ENCODE measurements at places on chromosomes 11 and 22. TPM values are rescaled to one million over a fixed set of nuclear protein-coding genes. Genes with fewer than 3 reads are reported as not detected.

DNA sequence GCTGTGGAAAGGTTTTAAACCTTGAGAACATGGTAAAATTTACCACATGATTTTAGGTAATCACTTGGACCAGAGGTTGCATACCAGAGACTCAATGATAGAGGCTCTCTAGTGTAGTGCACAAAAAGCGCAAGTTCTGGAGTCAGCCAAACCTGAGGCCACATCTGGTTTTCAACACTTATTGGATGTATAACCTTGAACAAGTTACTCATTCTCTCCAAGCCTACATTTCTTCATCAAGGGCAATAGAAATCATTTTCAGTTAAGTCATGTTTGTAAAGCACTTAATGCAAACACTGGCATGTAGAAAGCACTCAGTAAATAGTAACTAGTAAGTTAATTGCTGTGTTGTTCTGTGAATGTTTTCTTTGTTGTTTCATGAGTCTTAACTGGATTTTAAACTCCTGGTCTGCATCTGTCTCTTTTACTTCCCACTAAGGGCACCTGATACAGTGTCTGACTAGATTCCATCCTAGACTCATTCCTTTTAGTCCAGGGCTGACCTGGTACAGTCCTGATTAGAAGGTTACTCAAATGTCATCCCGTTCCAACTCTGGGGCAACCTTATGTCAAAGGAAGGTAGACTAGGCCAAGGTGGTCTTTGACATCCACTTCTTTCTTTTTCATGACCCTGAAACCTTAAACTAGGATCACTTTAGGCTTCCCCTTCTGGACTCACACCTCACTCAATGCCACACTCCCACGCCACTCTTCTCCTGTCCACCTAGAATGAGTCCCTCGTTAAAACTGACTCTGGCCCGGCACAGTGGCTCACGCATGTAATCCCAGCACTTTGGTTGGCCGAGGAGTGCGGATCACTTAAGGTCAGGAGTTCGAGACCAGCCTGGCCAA is 34.5 kb upstream of the EED start:
- H3K27me3 ChIP-seq: no peaks in the 10 kb centered on the region
- H3K4me1 ChIP-seq: peaks cover 9% of the 10 kb centered on the region
- H3K36me3 ChIP-seq: no peaks in the 10 kb centered on the region

GRCh38 chr11:119181677-119182412 is 3.4 kb upstream of the NHERF4 start:
- no peaks in the 10 kb centered on the region for H3K27me3 ChIP-seq
- H3K27ac ChIP-seq: peak overlapping the region; percentile 38
- H3K4me1 ChIP-seq: peaks cover 7% of the 10 kb centered on the region
- peaks cover 2% of the 10 kb centered on the region for H3K36me3 ChIP-seq
- DNase-seq: no peak

Gene HBE1
- not detected for total RNA-seq

DNA sequence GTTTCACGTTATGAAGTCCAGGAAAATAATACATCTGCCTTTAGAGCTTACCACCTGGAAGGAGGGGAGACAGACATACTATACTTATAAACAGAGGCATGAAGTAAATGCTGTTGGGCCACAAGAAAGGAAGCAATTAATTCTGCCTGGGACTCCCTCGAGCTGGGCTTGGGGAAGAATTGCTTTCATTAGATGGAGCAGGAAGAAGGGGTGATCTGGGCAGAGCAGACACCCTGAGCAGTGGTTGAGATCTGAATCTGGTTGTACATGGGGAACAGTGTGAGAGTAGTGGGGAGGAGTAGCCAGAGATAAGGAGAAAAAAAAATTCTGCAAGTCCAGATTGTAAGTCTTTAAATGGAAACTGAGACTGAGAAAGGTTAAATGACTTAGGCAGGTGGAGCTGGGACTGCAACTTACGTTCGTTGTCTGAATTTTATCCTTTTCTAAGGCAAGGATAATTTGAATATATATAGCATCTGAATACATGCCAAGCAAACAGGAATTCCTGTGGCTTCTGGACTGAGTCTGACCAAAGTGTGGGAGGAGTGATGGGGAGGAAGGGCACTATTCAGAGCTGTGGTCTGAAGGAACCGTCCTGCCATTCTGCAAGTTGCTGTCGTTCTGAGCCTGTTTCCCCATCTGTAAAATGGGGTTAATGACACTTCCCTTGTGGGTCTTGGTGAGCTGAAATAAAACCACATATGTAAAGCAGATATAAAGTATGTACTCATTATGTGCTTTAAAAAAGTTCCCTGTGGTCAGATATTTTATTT is 7.9 kb downstream of the NCAM1 start:
- DNase-seq: no peak
- H3K4me3 ChIP-seq: no peak overlapping the region
- H3K4me1 ChIP-seq: no peaks in the 10 kb centered on the region
- no peak overlapping the region for H3K27ac ChIP-seq
- H3K36me3 ChIP-seq: no peaks in the 10 kb centered on the region

GRCh38 chr11:130600139-130600538 is 151.7 kb downstream of the ADAMTS15 start:
- no peak overlapping the region for H3K27ac ChIP-seq
- H3K4me1 ChIP-seq: no peaks in the 10 kb centered on the region
- no peak overlapping the region for H3K4me3 ChIP-seq
- no peaks in the 10 kb centered on the region for H3K36me3 ChIP-seq
- no peaks in the 10 kb centered on the region for H3K27me3 ChIP-seq

DNA sequence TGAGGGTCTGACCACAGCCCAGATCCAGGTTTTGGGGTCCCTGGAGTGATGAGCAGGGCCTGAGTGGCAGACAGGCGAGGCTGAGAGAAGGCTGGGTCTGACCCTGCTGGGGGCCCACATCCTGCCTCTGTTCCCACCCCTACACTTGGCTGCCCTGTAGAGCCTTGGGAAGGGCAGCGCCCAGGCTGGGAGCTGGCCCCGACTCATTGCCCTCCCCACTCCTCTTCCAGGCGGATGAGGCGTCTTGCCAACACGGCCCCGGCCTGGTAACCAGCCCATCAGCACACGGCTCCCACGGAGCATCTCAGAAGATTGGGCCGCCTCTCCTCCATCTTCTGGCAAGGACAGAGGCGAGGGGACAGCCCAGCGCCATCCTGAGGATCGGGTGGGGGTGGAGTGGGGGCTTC is 4.9 kb downstream of the DERL3 start:
- H3K27me3 ChIP-seq: no peaks in the 10 kb centered on the region
- H3K27ac ChIP-seq: no peak overlapping the region
- peaks cover 67% of the 10 kb centered on the region for H3K36me3 ChIP-seq
- H3K4me3 ChIP-seq: no peak overlapping the region
- peak; percentile 62 for DNase-seq

DNA sequence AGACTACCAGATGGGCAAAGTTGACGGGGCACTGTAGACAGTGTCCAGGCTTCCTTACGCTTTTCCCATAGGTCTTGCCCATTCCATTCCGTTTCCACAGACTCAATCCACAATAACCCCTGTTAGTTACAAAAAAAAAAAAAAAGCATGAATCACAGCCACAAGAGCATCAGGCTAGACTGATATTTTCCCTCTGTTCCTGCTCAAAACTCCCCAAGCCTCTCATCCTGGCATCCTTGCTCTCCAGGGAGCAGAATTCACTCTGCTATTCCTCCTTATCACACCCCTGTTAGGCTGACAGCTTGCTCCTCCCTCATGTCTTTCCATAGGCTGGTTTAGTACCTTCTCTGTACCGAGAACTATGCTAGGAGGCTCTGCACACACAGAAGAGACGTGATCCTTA is 42.2 kb downstream of the TMEM123 start:
- no peak for DNase-seq
- H3K4me1 ChIP-seq: peaks cover 3% of the 10 kb centered on the region
- H3K36me3 ChIP-seq: peaks cover 3% of the 10 kb centered on the region
- no peak overlapping the region for H3K27ac ChIP-seq
- H3K27me3 ChIP-seq: no peaks in the 10 kb centered on the region

Gene MICAL3
- total RNA-seq: 81.0 TPM

GRCh38 chr22:37487571-37487970 is 1.4 kb upstream of the MFNG start:
- DNase-seq: no peak
- H3K27ac ChIP-seq: no peak overlapping the region
- no peak overlapping the region for H3K4me3 ChIP-seq
- peaks cover 38% of the 10 kb centered on the region for H3K4me1 ChIP-seq

Gene TMEM191B
- total RNA-seq: not detected

Gene OMP
- total RNA-seq: not detected

DNA sequence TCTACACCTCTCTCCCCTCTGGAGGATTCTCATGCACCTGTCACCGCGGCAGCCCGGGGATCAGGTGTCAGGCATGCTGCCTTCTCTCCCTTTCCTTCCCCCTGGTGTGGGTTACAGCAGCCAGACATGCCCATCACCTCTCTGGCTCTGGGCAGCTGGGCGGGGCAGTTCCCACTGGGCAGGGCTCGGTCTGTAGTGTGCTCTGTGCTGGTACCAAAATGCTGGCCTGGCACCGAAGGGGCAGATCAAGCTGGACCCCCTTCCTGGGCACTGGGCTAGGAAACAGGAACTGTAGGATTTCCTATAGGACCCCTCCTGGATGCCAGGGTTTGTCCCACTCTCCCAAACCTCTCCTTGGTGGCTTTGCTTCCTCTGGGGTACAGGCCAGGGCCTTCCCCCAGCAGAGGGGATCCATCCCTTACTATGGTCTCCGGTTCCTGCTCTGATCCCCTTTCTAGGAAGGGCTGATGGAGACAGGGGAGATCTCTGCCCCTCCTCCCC is 821 bp downstream of the GAL3ST1 start:
- H3K4me3 ChIP-seq: no peak overlapping the region
- no peaks in the 10 kb centered on the region for H3K4me1 ChIP-seq
- H3K27me3 ChIP-seq: no peaks in the 10 kb centered on the region
- H3K27ac ChIP-seq: no peak overlapping the region
- H3K36me3 ChIP-seq: peaks cover 39% of the 10 kb centered on the region

GRCh38 chr11:3245071-3245470 is 12.9 kb upstream of the MRGPRE start:
- H3K36me3 ChIP-seq: no peaks in the 10 kb centered on the region
- H3K4me3 ChIP-seq: no peak overlapping the region
- H3K27ac ChIP-seq: no peak overlapping the region

DNA sequence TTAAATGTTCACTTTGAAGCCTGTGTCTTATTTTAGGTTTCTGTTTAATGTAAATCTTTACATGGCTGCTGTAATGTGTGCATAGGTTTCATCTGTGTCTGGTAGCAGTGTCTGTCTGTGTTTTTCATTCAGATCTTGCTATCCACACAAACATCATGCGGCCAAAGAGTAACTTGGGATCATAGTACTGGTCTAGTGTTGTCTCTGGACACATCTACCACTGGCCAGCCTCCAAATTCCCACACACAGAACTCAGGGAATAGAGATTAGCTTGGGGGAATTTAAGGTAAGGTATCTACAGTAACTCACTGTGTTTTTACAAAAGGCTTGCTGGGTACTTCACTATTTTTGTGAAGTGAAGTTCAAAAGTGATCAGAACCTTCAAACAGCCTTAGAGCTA is 32.1 kb upstream of the ZNF143 start:
- peaks cover 86% of the 10 kb centered on the region for H3K36me3 ChIP-seq
- H3K27ac ChIP-seq: no peak overlapping the region
- no peak for DNase-seq
- H3K27me3 ChIP-seq: no peaks in the 10 kb centered on the region
- no peak overlapping the region for H3K4me3 ChIP-seq

DNA sequence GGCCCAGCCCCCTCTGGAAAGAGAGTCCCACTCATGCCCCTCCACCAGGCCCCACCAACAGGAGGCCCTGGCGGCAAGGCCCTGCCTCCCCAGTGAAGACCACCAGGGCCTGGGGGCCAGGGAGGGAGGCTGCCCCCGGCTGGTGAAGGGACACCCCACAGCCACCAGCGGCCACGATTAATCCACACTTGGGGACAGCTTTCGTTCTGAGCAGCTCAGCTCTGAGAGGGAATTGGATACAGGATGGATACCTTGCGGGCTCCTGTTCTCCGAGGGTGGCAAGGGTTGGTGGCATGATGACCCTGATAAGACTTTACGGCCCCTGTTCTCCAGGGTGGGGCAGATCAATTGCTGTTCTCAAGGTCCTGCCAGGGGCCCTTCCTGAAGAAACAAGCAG is 6.9 kb upstream of the NLRP6 start:
- H3K4me1 ChIP-seq: peaks cover 22% of the 10 kb centered on the region
- H3K27me3 ChIP-seq: no peaks in the 10 kb centered on the region
- no peak overlapping the region for H3K4me3 ChIP-seq
- peak overlapping the region; percentile 97 for H3K27ac ChIP-seq
- DNase-seq: peak; percentile 77
- H3K36me3 ChIP-seq: no peaks in the 10 kb centered on the region

GRCh38 chr11:128530118-128531074 is 57.0 kb downstream of the ETS1 start:
- no peak overlapping the region for H3K4me3 ChIP-seq
- H3K36me3 ChIP-seq: no peaks in the 10 kb centered on the region
- H3K4me1 ChIP-seq: peaks cover 39% of the 10 kb centered on the region
- no peak for DNase-seq
- H3K27ac ChIP-seq: no peak overlapping the region
- H3K27me3 ChIP-seq: no peaks in the 10 kb centered on the region

GRCh38 chr11:76236092-76236999 is 30.0 kb upstream of the WNT11 start:
- H3K4me3 ChIP-seq: peak overlapping the region; percentile 85
- peak; percentile 89 for DNase-seq
- H3K27me3 ChIP-seq: no peaks in the 10 kb centered on the region
- H3K27ac ChIP-seq: peak overlapping the region; percentile 87

Gene PLEKHA7
- 10.8 TPM for total RNA-seq

- no peaks in the 10 kb centered on the region for H3K27me3 ChIP-seq
- H3K27ac ChIP-seq: peak overlapping the region; percentile 36
- no peak for DNase-seq
- H3K4me3 ChIP-seq: no peak overlapping the region
- H3K4me1 ChIP-seq: peaks cover 99% of the 10 kb centered on the region
These were observed 45.6 kb downstream of the PTPRJ start for GRCh38 chr11:48025984-48026340.

- H3K27ac ChIP-seq: peak overlapping the region; percentile 73
- no peak for DNase-seq
- H3K27me3 ChIP-seq: no peaks in the 10 kb centered on the region
- H3K36me3 ChIP-seq: no peaks in the 10 kb centered on the region
- no peak overlapping the region for H3K4me3 ChIP-seq
These were observed 13.8 kb upstream of the MIAT start for GRCh38 chr22:26643418-26644100.

- H3K27me3 ChIP-seq: no peaks in the 10 kb centered on the region
- DNase-seq: no peak
- no peaks in the 10 kb centered on the region for H3K36me3 ChIP-seq
- H3K4me1 ChIP-seq: no peaks in the 10 kb centered on the region
- H3K4me3 ChIP-seq: no peak overlapping the region
These were observed 34.8 kb downstream of the BARX2 start for GRCh38 chr11:129410395-129410960.

- H3K4me3 ChIP-seq: no peak overlapping the region
- no peak overlapping the region for H3K27ac ChIP-seq
- no peaks in the 10 kb centered on the region for H3K4me1 ChIP-seq
- no peaks in the 10 kb centered on the region for H3K27me3 ChIP-seq
These were observed 265.1 kb downstream of the FAM76B start for GRCh38 chr11:95524314-95525036.

Gene HYOU1
- total RNA-seq: 103 TPM

DNA sequence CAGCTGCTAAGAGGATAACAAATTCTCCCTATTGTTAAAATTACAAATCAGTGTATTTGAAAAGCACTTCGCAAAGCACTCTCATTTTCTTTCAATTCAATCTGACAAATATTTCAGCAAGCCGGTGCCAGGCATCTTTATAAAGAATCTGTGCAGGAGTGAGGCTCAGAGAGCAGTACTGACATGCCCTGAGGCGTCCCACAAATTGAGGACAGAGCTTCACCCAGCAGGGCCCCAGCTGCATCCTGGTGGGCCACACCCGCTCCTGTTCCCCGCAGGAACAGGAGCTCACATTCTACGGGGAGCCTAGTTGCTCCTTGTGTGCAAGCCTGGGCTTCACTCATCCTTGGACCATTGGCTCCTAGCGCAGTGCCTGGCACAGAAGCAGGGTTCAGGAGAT is 60.9 kb upstream of the EIF3D start:
- no peak overlapping the region for H3K4me3 ChIP-seq
- no peaks in the 10 kb centered on the region for H3K4me1 ChIP-seq
- H3K36me3 ChIP-seq: no peaks in the 10 kb centered on the region
- DNase-seq: peak; percentile 38
